ENCODE measurements at places on chromosomes 3 and 15.

DNA sequence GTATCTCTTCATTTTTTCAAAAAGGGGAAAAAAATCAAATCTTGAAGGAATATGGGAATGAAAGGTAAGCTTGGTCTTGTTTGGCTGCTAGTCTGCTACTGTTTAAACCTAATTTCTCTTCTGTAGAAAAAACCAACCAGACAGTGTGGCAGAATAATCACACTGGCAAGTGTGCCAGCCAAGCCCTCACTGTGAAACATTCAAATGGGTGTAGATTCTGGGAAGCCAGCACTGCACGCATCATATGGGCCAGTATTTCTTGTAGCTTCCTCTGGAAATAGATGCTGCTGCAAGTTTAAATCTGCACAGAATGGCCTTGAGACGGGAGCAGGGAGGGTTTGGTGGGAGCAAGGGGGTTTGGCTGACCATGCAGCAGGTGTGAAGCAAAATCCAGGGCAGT lies 62.1 kb downstream of the POMGNT2 start:
- DNase-seq = no peak

DNA sequence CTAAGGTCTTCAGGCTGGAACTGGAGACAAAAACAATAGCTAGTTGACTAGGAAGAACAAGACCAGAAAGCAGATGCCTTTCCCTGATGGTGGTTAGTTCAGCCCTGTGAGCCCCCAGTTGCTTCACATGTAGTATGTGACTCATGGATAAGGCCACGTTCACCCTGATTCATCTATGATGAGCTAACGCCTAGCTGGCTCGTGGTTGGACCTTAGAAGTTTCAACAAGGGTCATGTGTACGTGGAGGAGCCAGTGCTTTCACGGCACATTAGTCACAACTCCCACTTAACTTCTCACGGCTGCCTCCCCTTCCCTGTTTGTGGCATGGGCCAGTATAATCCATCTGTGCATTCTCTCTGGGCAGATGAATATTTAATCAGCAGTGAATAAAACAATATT lies 20.6 kb downstream of the COL8A1 start:
- no peak for DNase-seq

DNA sequence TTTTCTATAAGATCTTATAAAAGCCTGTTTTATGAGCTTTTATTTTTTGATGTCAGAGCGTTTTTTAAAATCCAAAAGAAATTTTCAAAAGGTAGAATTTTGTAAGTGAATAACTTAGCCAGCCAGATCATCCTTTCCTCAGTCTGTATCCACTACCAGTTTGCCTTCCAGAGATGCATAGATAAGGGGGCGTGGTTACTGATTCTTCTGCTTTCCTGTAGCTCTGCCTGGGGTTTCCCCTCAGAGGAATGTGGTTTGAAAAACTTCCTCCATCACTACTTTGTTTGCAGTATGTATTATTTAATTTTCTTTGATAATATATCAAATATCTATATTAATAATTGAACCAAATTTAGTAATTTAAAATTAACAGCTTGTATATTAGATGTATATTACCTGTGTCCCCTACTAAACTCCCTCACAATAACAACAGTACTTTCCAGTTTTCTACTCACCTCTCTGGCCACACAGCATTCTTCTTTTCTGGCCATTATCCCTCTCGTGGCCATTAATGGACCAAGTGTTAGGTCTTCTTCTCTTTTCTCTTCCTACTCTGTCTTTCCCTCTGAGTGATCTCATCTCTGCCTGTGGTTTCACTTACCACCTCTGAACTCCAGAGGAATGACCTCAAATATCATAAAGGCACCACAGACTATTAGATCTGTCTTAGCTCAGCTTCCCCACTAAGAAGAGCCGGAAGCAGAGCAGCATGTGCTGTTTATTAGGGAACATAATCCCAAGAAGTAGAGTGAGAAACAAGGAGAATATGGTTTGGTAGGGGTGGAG lies 239.7 kb downstream of the UBE2E2 start:
- DNase-seq = no peak

- DNase-seq = no peak
Measured at GRCh38 chr15:95929232-95929846, 401.2 kb upstream of the NR2F2 start.

GRCh38 chr3:55294557-55294956 lies 192.5 kb downstream of the WNT5A start:
- peak; percentile 18 for DNase-seq

DNA sequence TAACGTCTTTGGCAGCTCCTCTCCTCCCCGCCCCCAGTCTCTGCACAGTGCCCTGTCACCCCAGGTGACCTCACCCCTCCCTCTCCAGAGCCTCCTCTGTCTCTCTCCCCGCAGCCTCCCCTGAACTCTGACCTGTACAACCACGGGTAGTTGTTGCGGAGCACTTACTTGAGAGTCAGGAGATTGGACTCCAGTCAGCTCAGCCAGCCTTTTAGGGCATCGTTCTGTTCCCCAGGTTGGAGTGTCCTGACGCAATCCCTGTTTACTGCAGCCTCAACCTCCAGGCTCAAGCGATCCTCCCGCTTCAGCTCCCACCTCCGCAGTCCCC lies 177.7 kb downstream of the UACA start:
- no peak for DNase-seq

- DNase-seq = no peak
Measured at GRCh38 chr3:38254872-38255271, 10.7 kb upstream of the SLC22A13 start.

DNA sequence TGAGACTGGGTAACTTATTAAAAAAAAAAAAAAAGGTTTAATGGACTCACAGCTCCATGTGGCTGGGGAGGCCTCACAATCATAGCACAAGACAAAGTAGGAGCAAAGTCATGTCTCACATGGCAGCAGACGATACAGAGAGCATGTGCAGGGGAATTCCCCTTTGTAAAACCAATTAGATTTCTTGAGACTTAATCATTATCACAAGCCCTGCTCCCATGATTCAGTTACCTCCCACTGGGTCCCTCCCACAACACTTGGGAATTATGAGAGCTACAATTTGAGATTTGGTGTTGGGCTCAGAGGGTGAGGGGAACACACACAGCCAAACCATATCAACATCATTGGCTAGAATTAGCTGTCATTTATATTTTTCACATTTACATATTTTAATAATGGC lies 221.0 kb downstream of the RSRC1 start:
- DNase-seq = no peak

- no peak for DNase-seq
Measured at GRCh38 chr3:57095363-57095762, 34.9 kb downstream of the SPATA12 start.

- DNase-seq = no peak
Measured at GRCh38 chr15:26890988-26891387, 24.1 kb downstream of the GABRA5 start.

GRCh38 chr3:61226166-61226686 lies 25.0 kb downstream of the FHIT start:
- DNase-seq = no peak

DNA sequence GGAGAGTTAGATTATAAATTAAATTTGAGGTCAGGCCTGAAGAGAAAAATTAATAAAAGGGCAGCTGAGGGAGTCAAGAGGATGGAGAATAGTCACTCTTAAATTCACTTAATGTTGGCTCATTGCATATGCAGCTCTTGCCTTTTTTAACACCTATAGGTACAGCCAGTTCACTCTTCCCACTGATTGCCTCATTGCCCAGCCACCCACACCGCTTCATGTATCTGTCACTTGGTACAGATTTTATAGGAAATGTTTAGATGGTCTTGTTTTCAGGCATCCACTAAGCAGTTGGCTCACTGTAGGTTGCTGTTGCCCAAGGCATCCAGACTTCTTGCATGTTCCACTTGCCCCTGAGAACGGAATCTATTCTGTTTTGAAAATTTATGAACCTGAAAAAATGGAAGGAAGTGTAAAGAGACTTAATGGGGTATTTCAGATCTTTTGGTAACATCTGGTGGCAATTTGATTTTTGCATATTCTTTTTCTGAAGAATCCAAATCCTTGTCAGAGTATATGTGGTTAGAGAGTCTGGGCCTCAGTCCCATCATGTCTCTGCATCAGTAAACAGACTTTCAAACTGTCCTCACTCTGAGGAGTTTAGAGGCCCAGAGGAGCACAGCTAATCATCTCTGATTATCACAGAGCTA lies 151.9 kb downstream of the RBPMS2 start:
- no peak for DNase-seq

DNA sequence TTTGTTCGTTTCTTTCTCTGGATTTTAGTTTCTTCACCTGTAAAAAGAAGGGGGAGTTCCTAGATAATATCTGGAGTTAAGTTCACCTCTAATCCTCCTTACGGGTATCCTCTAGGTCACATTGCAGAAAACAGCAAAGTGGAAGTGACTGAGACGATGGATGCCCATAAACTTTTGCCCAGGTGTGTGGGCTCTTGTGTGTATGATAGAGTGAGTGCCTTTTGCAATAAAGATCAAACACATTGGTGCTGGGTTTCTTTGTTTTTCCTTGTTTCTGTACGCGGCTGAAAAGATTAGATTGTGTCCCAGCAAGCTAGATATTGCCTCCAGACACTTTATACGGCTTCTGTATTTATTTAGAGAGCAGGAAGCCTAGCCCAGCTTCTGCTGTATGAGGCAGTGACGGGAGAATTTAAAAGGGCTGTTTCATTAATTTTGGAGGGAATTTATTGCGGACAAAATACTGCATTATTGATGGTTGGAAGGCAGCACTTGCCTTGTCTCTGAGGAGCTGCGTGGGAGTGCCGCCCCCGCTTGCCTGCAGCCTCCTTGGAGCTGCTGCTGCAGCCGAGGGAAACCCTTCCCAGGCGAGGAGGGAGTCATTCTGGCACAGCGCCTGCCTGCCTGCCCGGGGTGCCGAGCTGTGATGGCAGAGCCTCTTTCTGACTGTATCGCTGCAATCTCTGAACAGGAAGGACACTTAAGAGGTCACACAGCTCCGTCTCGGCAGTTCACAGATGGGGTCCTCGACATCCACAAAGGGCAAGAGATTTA lies 38.5 kb downstream of the PYDC2 start:
- DNase-seq = peak; percentile 77

- no peak for DNase-seq
Measured at GRCh38 chr3:144437989-144438388, 466.4 kb downstream of the DIPK2A start.

GRCh38 chr3:142902356-142902755 lies 13.5 kb upstream of the PCOLCE2 start:
- no peak for DNase-seq

- no peak for DNase-seq
Measured at GRCh38 chr3:110869736-110870135, 201.9 kb upstream of the NECTIN3 start.

DNA sequence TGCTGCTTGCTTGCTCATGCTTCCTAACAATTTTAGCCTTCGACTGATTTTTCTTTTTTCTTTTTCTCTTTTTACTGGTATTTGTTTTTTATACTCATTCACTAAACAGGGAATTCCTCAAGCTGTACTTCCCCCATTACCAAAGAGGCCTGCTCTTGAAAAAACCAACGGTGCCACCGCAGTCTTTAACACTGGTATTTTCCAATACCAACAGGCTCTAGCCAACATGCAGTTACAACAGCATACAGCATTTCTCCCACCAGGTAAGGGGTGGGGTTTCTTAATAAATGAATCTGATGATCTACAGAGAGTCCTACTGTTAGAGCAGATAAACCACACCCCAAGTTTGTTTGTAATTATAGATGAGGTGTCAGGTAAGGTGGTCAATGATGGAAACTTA lies 178.8 kb downstream of the MBNL1 start:
- DNase-seq = no peak

GRCh38 chr3:58471025-58471887 lies 20.6 kb upstream of the KCTD6 start:
- peak; percentile 90 for DNase-seq

- DNase-seq = no peak
Measured at GRCh38 chr3:99559196-99559595, 79.2 kb upstream of the COL8A1 start.

GRCh38 chr15:98927996-98928395 lies 79.6 kb downstream of the PGPEP1L start:
- DNase-seq = no peak

- no peak for DNase-seq
Measured at GRCh38 chr3:13045241-13045903, 27.9 kb downstream of the IQSEC1 start.

DNA sequence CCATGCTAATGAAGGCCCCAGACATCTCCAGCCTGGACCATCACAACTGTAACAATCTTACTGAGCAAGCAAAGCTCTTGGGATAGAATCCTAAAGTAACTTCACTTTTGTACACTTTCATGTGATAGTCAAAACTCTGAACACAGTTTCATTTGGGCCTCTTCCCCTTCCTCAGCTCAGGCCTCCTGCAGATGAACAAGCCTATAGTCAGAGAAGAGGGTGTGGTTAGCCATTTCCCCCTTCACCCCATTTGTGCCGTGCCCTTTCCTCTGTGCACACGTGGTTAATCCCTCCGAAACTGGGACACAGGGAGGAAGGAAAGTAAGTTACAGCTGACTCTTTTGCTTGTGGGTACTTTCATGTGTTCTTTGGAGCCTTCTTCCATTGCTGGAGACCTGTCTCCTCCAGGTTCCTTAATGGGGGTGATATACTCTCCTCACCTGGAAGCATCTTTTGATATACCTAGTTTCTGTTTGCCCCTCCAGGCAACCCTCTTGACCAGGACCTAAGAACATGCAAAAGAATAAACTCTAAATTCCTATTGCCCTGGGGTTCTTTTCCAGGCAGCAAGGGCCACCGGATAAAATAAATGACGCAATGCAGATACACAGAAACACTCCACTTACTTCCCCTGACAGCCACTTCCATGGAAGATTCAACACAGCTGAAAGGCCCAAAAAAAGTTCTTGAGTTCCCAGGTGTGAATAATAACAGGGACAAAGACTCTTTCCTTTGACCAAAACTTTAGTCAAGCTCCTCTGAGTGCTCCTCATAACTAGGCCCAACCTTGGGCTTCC lies 29.6 kb upstream of the CSTA start:
- no peak for DNase-seq

- DNase-seq = peak; percentile 54
Measured at GRCh38 chr3:144409319-144409718, 437.7 kb downstream of the DIPK2A start.

- DNase-seq = no peak
Measured at GRCh38 chr3:44969154-44969827, 6.7 kb downstream of the ZDHHC3 start.

DNA sequence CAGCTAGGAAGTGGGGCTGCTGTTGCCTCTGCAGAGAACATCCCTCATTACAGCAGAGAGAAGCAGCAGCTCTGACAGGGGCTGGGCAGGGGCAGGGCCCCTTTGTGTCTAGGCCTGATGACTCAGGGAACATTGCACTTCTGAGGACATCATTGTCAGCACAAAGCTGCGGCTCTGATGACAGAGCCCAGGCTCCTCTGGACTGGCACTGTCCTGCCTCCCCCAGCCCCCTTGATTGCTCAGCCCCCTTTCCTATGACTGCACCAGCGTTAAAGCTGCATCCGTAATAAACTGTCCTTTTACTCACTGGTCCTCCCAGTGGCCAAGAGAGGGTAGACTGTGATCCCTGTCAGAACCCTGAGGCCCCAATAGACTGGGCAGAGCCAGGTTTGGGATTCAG lies 18.3 kb downstream of the TRH start:
- no peak for DNase-seq

All from NCI-H345 (cell line).